ENCODE measurements at places on chromosomes 2 and 18.

DNA sequence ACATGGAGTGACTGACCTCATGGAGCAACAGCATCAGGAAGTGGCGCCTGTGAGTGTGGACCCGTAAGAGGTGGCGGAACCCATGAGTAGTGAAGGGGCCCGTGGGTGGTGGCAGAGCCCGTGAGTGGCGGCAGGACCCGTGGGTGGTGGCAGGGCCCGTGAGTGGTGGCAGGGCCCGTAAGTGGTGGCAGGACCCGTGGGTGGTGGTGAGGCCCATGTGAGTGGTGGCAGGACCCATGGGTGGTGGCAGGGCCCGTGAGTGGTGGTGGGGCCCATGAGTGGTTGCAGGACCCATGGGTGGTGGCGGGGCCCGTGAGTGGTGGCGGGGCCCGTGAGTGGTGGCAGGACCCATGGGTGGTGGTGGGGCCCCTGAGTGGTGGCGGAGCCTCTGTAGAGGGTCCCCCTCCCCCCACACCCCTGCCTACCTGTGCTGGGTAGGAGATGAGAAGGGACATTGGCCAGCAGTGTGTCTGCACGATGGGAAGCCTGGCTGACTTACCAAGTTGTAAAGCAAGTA is 407.7 kb upstream of the SALL3 start:
- no peak for DNase-seq

- DNase-seq = no peak
Observed at GRCh38 chr2:39468579-39469451, 31.7 kb upstream of the MAP4K3 start.

DNA sequence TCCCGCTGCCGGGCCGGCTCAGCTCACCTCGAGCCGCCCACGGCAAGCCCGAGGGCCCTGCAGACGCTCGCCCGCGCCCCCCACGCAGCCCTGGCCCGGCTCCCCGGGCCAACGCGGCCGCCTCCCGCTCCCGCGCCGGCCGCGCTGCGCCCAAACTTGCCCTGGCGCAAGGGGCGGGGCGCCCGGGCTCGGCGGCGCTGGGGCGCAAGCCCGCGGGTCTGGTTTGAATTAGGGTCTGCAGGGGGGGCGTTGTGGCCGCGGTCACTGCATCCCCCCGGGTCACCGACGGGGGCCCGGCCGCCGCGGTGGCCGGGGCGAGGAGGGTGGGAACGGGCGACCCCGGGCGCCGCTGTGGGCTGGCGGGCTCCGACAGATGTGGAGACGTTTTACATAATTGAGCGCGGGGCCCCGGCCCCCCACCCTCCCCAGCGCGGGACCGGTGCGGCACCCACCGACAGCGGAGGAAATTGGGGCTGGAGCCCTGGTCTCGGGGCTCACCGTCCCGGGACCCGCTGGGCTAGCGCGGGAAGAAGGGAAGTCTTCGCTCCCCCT is 690 bp downstream of the SDC1 start:
- DNase-seq = no peak

GRCh38 chr2:11998218-11998617 is 251.8 kb downstream of the LPIN1 start:
- no peak for DNase-seq

DNA sequence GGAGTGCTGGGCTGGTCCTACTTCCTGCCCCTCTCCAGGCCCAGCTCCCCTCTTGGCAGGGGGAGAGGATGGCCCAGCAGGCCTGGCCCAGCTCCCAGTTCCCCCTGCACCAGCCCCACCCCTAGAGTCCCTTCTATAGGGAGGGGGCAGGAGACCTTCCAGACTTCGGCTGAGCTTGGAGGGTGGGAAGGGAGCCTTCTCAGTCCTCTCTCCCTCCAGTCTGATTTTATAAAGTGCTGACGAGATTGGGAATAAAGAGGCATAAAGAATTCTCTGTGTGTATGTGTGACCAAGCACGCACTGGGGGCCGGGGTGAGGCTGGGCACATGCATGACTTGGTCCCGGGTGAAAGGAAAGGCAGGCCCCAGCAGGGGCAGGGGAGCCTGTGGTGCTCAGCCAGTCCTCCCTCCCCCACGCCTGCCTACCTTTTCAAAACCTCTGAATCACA is 5.1 kb downstream of the CHPF start:
- DNase-seq = no peak

GRCh38 chr2:22829791-22830190 is 555.2 kb upstream of the KLHL29 start:
- DNase-seq = no peak

- no peak for DNase-seq
Observed at GRCh38 chr2:103898561-103898960, 955.4 kb upstream of the POU3F3 start.

Measured in ELF-1 (cell line).